ENCODE measurements at places on chromosomes 1 and 21. TPM values are rescaled to one million over a fixed set of nuclear protein-coding genes. Genes with fewer than 3 reads are reported as not detected.

DNA sequence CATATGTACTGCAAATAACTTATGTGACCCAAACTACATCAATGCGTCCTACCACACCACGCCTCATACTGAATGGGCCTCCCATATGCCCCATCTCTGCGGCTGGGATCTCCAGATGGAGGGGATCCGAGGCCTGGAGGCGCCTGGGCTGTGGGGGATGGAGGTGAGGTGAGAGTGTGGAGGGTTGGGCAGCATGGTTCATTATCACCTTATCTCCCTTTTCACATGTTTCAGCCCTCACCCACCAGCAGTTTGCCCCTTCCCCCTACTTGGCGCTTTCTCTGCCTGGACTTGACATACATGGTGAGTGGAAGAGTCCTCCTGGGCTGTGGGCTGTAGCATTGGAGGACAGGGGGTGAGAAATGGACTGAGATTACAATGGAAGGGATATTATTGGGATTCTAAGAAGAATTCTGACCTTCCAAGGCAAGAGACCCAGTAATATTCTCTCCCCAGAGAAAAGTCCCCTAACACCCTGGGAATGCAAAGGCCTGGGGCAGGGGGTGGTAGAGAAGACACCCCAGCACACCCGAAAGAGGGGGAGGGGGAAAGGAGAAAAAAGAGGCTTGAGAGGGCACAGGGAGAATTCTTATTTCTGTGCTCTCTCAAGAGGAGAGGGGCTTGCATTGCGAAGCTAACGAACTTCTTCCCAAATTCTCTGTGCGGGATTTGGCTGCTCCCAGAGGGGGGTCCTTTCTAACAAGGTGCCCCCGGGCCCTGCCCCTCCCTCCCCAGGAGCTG lies 61.4 kb downstream of the MEF2D start:
- DNase-seq = no peak

GRCh38 chr1:171817511-171818265 lies 23.6 kb upstream of the DNM3 start:
- peak; percentile 94 for DNase-seq

GRCh38 chr1:61781151-61781550 lies 38.9 kb downstream of the PATJ start:
- DNase-seq = no peak

DNA sequence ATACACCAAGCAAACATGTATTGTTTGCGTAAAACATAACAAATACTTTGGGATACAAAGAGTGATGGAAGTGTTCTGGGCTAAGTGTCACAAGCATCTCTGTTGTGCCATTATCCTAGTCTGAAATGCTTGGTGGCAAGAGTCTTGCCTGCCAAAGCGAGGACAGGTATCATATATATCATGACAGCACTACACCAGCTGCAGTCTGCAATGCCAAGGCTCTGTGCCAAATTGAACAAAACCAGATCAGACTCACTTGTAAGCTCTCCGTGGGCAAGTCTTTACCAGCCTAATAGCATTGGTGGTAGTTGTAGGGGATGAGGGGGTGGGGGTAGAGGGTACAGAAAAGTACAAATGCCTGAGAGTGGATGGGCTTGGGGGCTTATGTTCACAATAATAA lies 119.2 kb downstream of the RWDD3 start:
- no peak for DNase-seq

DNA sequence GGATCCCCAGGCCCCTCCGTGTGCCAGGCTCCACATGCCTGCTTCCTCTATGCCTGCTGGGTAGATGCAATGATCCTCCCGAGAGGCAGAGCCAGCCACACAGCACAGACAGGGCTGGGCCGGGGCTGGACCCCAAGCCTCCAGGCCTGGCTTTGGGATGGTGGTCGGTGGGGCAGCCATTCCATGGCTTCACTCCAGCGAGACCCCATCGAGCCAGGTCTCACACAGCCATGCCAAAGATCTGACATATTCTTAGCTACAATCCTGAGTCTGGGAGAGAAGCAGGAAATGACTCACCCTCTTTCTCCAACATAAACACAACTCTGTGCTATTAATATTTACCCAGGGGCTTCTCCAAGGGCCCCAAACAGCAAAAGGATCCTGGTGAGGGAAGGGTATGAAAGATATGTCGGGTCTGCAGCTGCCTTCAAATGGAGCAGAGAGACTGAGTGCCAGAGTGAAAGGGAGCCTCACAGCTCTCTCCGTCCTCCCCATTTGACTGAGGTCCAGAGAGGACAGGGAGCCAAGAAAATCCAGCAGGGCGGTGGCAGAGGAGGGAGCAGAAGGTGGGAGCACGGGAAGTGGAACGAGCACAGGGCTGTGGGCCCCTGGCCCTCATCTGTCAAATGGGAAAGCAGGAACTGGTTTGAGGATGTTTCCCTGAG lies 639.5 kb downstream of the MATN1 start:
- DNase-seq = peak; percentile 68

GRCh38 chr1:156676114-156676819 lies 940 bp downstream of the NES start:
- DNase-seq = no peak

DNA sequence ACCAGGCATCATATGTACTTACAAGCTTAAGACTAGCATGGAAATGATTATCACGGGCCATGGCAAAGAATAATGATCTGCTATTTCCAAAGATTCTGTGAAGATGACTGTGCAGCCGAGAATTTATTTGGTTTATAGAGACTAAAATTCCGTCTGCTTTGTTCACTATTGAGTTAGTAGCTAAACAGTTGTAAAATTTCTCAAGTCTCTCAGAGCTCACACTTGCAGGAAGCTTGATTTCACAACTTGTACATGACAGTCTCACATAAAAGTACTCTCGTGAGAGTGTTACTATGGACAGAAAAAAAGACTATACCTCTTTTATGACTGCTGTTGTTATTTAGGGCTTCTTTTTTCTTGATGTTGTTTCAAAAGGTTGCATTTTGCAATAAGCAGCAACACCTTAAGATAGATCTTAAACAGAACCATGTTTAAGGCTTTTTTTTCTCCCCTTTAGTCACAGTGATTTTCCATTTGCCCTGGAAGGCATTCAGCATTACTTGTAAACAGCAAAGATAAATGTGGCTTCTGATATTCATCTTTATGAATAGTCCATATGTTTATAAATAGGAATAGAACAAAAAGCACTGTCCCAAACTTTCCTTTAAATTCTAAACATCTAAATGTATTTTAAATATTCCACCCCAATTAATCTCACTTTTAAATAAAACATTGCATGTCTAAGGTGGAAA lies 24.8 kb downstream of the ST6GALNAC5 start:
- peak; percentile 20 for DNase-seq

DNA sequence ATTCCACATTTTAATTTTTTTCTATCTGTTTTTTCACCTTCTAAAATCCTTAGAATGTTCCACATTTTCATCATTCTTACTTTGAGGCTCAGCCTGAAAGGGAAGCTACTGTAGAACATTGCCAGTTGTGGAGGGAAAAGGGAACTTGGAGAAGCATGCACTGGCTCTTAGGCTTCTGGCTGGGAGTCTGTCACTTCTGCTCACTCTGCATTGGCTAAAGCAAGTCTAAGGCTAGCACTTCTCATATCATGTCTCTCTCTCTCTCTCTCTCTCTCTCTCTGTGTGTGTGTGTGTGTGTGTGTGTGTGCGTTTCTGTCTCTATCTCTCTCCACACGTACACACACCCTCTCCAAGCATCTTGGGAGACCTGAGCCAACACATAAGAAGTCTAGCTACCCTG lies 49.6 kb upstream of the ADAR start:
- DNase-seq = no peak

GRCh38 chr21:35933466-35933865 lies 126.9 kb downstream of the SETD4 start:
- DNase-seq = peak; percentile 80

DNA sequence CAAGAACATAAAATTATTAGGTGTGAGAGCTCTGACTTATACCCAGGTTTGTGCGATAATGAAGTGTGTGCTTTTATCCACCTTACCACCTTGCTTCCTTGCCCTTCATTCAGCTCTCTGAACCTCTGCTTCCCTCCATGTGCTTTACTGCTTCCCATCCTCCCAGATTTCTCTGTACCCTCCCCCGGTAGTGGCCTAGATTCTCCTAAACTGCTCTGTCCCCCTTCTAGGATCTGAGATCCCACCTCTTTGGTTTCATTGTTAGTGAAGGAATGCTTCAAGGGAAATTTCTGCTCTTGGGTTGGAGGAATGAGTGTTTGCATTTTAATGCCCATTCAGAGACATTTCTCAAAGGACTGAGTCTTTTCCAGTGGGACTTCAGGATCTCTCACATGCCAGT lies 159.5 kb downstream of the ST6GALNAC3 start:
- DNase-seq = no peak

C1orf226 gene
- 3.1 TPM for total RNA-seq

MAP10 gene
- not detected for total RNA-seq

VWA5B1 gene
- not detected for total RNA-seq

NPHS2 gene
- not detected for total RNA-seq

CCT8 gene
- 221 TPM for total RNA-seq

Data from MCF 10A (cell line).